ENCODE measurements at places on chromosomes 12 and 14. TPM values are rescaled to one million over a fixed set of nuclear protein-coding genes. Genes with fewer than 3 reads are reported as not detected.

The TMEM132D gene
- polyA plus RNA-seq: not detected

The CCDC196 gene
- not detected for polyA plus RNA-seq

- DNase-seq: no peak
Observed at GRCh38 chr14:102986810-102987579, 64.5 kb downstream of the AMN start.

The PSME2 gene
- polyA plus RNA-seq: 102 TPM

The METTL25 gene
- polyA plus RNA-seq: 4.1 TPM

The HRK gene
- polyA plus RNA-seq: not detected

DNA sequence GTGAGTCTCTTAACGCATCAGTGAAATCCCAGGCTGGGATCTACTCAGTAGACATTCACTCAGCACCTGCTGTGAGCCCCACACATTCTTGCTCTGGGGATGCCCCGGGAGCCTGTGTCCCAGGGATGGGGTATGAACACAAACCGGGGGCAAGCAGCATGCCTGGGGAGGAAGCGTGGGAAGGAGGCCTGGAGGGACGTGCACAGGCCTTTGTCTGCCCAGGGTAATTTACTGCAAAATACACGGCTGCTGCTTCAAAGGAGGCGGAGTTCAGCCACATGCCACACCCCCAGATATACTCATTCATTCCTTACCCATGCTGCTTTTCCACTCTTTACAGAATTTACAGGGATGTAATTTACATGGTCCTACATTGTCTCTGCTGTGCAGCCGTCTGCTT, 187.8 kb downstream of the ADGRD1 start:
- no peak for DNase-seq

The VDR gene
- polyA plus RNA-seq: 0.27 TPM

DNA sequence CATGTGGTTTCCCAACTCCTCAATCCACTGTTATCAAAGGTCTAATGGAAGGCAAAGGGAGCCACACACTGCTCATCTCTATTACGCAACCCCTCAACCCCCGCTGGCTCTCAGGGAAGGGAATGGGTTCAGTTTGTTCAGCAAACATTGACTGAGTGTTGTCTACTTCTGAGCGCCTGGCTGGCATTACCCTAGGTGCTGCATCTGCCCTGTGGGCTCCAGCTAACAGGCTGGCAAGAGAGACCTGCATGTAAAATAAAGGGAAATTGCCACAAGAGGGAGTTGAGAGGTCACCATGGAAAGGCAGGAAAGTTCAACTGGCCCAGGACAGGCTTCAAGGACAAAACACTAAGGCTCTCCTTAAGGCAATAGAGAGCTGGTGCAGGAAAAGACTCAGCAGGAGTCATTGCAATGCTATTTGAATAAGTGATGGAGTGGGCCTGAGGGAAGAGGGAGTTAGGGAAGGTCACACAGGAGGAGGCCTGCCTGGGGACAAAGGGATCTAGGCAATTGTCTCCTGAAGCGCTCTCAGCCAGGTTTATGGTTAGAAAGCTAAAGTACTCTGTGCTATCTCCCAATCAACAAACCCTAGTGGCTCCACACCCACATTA, 5.5 kb upstream of the ZNF740 start:
- DNase-seq: no peak

GRCh38 chr12:47021298-47021697, 58.1 kb upstream of the PCED1B start:
- DNase-seq: no peak

DNA sequence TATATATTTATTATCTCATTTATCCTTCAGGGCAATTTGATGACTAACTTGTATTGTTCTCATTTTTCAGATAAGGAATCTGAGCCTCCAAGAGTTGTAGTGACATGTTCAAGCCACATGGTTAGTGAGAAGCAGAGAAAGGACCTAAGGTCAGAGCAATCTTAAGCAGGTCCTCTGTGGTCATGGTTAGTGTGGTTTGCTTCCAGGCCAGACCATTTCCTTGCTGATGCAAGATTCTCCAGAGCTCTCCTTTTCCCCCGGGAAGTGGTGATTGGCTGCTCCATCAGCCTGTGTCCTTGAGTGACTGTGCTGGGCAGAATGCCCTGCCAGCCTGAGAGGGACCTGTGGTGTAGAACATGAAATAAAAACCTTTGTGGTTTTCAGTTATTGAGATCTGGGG, 141.3 kb downstream of the KTN1 start:
- DNase-seq: no peak

DNA sequence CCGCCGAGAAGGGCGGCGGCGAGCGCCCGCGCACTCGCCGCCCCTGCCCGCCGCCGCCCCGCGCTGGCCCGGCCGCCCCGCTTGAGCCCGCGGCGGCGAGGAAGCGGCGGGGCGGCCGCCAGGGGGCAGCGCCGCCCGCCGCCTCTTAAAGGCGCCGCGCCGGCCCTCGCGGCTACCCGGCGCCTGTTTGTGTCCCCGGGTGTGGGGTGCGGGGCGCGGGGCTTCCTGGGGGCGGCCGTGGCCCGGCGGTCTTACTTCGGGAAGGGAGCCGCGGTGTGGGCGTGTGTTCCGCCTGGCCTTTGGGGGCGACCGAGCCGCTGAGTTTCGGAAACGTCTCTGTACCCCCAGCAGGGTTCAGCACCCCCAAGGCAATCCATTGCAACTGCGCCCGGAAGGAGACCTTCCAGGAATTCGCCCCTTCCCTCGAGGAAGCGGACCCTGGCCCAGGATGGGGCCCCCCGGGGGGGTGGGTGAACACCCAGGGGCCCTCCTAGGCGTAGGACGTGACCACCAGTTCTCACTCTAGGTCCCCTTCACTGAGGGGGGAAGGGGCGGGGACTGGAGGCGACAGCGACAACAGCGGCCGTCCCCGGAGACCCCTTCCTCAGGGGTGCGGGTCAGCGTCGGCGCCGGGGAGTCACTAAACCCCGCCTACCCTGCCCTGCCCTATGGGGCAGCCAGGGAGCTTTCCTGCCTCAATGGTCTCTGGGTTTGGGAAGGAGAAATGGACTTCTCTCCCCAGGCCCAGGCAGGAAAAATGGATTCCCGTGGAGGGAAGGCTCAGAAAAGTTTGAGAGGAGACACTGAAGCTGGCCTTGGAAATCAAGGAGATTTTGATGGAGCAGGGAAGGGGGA, at the start of gene ITPK1:
Gene ITPK1, minus strand, starts transcription at position 105 of the 855 bp plus-strand sequence. CDS start 762 bp downstream, outside the sequence.
- peak; percentile 85 for DNase-seq
